ENCODE measurements at places on chromosomes 5 and 9.

DNA sequence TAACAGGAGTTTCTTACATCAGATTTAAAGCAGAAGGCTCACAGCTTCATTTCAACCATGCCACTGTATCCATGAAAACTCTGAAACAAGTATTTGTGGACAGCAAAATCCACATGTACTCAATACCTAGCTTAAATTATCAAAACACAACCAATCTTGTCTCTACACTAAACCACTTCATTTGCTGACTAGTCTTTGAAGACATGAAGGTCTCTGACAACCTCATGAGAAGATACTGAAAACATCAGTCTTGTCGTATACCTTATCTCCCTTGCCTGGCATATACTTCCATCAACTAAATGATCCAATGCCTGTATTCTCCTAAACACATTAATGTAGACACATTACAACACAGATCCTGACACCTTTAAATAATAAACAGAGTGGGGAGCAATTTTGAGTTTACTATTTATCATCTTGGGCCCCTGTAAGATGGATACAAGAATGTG is 2.9 kb downstream of the RPS23 start:
- DNase-seq, result no peak

- DNase-seq, result no peak
Measured at GRCh38 chr5:8295141-8295540, 426.2 kb downstream of the MTRR start.

DNA sequence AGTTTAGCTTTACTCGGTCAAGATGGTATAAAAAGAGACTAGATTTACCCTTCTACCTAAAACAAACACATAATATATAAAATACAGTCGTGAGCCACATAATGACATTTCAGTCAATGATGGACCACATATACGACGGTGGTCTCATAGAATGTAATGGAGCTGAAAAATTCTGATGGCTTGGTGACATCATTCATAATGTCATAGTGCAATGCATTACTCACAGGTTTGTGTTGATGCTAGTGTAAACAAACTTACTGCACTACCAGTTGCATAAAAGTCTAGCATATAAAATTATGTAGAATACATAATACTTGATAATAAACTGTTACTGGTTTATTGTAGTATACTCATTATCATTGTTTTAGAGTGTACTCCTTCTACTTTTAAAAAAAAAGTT is 115.9 kb upstream of the GDNF start:
- DNase-seq, result no peak

- no peak for DNase-seq
Measured at GRCh38 chr5:50653946-50654345, 12.5 kb upstream of the PARP8 start.

DNA sequence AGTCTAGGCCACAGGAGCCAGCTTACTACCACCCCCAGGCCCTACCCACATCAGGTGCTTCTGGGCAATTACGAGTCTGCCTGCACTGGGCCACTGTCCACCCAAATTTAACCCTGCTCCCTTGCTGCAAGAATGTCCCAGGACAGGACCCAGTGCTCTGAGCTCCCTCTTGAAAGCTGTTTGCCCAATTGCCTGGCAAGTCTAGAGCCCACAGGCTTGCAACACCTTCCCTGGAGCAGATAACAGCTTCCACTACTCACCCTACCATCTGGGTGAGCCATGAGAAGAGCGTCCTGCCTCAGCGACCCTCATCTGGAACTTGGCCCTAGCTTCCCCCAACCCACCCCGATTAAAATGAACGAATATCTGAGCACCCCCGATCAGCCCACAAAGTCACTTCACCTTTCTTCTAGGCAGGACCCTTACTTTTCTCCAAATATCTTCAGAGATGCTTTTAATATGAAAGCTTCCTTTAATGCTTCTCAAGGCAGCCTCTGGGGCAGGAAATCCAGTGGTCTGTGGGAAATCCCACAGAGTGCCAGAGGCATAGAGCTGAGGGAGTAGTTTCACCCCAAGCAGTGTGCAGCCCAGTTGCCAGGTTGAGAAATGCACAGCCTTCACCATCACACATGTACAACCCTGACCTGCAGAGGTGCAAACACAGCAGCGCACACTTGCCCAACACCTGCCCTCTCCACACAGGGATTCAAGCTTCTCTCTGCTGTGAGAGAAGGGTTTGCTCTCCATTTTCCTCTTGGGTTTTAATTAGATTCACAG is 10.6 kb downstream of the ACSL6 start:
- no peak for DNase-seq

DNA sequence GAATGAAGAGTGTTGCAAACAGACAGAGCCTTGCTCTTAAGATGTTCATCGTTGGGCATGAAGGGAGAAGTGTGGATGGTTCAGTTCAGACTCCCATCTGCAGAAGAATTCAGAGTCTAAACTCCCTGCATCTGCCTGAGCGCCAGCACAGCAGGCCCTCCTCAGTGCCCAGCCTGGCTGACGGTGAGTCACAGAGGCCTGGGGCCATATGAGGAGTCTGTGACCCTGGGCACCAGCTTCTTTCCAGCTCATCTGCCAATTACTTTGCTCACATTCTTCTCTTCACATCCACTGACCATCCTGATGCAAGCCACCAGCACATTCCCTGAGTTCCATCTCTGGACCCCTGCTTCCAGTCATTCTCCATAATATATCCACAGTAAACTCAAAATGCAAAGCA is 401.1 kb upstream of the TRPC7 start:
- no peak for DNase-seq

GRCh38 chr9:136977649-136978072 is 357 bp downstream of the PTGDS start:
- no peak for DNase-seq

GRCh38 chr5:126443374-126443851 is 20.2 kb downstream of the GRAMD2B start:
- DNase-seq, result no peak

- DNase-seq, result no peak
Measured at GRCh38 chr5:74188351-74189105, 452.0 kb downstream of the ENC1 start.

GRCh38 chr9:36135741-36136271 is 727 bp upstream of the GLIPR2 start:
- no peak for DNase-seq

- DNase-seq, result no peak
Measured at GRCh38 chr5:10567781-10568321, 4.0 kb downstream of the ANKRD33B start.

DNA sequence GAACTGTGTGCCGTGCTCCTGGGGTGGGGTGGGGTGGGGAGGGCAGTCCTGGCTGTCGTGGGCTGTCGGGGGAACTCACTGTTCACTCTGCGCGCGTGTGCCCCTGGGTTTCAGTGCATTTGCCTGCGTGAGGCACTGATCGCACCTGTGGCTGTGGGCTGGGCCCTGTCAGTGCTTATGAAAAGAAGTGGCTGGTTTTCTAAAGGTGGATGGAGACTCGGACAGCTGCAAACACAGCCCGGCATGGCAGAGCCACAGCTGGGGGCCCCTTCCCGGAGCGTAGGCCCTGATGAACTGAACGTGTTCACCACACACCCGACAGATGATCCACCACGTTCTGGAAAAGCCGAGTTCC is 42.7 kb downstream of the NKD2 start:
- peak; percentile 38 for DNase-seq

DNA sequence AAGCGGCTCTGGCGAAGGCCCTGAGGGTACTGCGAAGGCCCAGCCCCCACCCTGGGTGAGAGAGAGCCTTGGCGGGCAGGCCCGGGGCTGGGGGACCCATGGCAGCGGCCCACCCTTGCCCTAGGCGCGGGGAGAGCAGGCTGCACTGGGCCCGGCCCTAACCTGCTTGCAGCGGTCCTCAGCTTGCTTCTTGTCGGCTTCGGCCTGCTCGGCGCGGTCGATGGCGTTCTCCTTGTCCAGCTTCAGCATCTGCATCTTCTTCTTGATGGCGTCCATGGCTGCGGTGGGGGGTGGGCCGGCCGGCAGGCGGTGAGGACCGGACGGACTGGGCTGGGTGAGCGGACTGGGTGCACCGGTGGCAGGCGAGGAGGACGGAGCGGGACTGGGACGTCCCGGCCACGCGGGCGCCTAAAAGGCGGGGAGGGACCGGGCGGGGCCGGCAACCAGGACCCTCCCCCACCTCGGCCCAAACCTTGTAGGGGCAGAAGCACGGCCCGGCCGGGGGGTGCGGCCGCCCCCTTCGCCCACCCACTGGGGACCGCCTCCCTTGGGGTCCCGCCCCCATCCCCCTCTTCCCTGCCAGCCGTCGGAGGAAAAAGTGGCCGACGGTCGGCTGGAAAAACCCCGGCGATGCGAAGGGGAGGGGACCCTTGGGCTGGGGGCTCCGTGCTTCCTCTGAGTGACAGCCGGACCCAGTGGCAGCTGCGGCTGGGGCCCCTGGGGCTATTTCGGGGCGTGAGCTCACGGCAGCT is at the start of gene TPM2:
TPM2 (minus strand) TSS at position 384 of the 752 bp plus-strand sequence; CDS start at position 276, 108 bp downstream.
- peak; percentile 18 for DNase-seq

DNA sequence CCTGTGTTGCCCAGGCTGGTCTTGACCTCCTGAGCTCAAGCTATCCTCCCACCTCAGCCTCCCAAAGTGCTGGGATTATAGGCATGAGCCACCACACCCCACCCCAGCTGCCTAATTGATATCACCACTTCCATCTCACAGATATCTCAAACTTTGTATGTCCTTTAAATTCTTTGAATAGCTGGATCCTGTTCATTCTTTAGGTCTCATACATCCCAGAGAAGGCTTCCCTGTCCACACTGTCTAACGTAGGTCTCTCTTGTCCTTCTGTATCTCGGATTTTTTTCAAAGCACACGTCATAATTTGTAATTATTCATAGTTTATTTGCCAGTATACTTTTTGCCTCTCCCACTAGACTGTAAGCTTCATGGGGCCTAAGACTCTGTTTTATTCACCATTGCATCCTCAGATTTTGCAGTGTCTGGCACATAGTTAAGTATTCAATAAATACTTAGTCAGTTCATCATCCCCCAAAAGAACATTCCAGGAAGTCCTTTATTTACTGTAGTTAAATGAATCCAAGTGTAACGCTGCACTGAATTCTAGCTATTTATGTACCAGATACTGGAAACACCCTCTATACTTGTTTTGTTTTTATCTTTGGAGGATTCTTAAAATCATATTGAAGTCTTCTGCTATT is 10.5 kb downstream of the ARSK start:
- DNase-seq, result no peak

- DNase-seq, result peak; percentile 50
Measured at GRCh38 chr9:136018257-136019031, 57.3 kb upstream of the UBAC1 start.

GRCh38 chr9:136220017-136220729 is 15.2 kb upstream of the LHX3 start:
- DNase-seq, result no peak

- no peak for DNase-seq
Measured at GRCh38 chr9:127908660-127908926, 8.2 kb downstream of the ST6GALNAC4 start.

DNA sequence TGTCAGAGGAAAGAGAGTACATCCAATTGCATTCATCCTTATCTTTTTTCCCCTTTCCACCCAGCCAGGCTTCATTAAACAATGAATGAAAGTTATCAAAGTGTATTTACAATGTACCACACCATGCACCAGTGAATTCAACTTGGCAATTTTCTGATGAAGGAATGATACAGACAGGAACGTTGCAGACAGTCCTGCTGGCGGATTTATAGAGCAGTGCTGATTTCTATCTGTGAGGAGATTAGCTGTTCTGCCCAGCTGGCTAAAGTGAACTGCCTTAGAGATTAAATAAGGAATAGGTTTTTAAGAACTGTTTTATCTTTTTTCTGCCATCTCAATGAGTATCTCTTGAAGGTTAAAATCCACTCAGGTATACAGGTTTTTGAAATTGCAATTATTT is 403.9 kb downstream of the CDH18 start:
- DNase-seq, result no peak

- DNase-seq, result peak; percentile 9
Measured at GRCh38 chr5:144328494-144328893, 157.8 kb downstream of the KCTD16 start.

GRCh38 chr9:100869326-100869725 is 159.2 kb upstream of the PLPPR1 start:
- DNase-seq, result no peak

DNA sequence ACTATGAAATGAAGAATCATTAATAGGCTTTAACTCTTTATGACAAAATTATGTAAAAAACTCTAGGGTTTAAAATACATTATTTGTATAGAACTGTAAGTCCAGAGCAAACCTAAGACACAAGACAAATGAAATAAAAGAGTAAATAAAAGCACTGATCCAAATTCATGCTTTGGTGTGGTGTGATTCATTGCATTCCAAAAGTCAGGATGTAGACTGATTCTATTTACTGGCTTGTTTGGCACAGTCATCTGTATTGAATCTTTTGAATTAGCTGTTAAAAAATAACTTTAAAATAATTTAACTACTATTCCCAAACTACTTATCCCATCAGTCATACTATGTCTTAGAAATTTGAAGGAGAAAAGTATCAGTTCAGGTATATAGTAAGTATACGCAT is 31.1 kb downstream of the IL4 start:
- DNase-seq, result no peak

All from NCI-H1417 (cell line).